GM12891 (cell line): ENCODE measurements at places on chromosomes 4 and X.

GRCh38 chr4:87853108-87853507 lies 20.3 kb downstream of the MEPE start:
- no peak for DNase-seq

DNA sequence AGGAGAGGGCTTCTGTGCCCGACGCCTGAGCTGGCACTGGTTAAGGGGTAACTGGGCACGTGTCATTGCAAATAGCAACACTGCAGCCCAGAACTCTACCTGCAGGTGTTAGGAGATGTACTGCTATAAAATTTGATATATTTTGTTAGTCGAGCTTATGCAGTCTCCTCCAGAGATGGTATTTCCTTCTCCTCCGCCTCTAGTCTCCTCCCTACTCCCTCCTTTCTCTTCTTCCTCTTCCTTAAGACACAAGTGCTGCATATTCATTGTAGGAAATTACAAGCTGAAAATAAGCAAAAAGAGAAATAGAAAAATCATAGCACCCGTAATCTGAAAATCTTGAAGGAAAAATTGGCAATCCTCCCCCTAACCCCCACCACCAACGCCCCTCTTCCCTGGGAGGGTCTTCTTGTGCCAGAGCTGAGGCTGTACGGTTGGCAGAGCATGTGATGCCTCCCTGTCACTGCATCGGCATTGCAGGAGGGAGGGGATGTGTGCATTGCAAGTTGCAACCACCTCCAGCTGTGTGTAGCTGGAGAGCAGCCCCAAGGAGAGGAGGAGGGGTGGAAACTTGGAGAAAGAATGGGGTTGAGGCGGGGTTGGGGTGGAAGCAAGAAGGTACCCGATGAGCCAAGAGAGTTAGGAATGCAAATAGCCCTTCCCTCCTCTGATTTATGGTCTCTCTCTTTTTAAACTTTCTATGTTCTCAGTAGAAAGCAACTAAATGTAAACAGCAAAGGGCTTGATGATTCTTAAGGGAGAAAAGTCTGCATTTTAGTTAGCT lies 48.3 kb upstream of the MND1 start:
- no peak for DNase-seq

GRCh38 chr4:185171373-185172071 lies 28.5 kb downstream of the SLC25A4 start:
- DNase-seq, result no peak

DNA sequence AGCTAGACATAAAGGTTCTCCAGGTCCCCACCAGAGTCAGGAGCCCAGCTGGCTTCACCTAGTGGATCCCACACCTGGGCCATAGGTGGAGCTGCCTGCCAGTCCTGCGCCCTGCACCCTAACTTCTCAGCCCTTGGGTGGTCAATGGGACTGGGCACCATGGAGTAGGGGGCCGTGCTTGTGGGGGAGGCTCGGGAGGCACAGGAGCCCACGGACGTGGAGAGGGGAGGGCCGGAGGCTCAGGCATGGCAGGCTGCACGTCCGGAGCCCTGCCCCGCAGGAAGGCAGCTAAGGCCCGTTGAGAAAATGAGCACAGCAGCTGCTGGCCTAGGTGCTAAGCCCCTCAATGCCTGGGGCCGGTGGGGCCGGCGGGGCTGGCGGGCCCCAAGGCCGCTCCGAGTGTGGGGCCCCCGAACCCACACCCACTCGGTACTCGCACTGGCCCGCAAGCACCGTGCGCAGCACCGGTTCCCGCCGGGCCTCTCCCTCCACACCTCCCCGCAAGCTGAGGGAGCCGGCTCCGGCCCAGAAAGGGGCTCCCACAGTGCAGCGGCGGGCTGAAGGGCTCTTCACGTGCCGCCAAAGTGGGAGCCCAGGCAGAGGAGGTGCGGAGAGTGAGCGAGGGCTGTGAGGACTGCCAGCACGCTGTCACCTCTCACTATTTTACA lies 291.1 kb downstream of the KLHL4 start:
- DNase-seq, result no peak

GRCh38 chrX:51614353-51615012 lies 4.2 kb downstream of the CENPVL3 start:
- no peak for DNase-seq

- no peak for DNase-seq
Observed at GRCh38 chr4:141654098-141654497, 17.7 kb downstream of the IL15 start.

DNA sequence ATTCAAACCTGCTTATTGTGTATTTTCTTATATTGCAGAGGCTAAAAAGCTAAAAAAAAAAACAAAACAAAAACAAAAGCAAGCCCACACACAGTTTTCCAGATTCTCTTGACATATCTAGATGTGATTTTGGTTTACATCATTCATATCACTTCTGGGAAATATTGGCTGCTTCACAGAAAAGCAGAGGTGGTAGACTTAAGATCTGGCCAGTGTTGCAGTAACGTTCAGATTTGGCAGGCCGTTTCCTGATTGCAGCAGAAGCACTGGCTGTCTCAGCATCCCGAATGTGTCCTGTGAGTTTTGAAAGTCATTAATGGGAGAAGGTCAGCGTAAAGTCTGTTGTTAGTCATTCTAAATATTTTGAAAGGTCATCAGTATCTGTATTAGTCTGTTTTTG lies 2062.0 kb downstream of the ARAP2 start:
- no peak for DNase-seq

- DNase-seq, result no peak
Observed at GRCh38 chr4:139454111-139455045, at the start of gene RAB33B. RAB33B (plus strand) TSS chr4:139454121; CDS start chr4:139454196, 75 bp downstream.
